ENCODE measurements at places on chromosomes 6 and 20.

DNA sequence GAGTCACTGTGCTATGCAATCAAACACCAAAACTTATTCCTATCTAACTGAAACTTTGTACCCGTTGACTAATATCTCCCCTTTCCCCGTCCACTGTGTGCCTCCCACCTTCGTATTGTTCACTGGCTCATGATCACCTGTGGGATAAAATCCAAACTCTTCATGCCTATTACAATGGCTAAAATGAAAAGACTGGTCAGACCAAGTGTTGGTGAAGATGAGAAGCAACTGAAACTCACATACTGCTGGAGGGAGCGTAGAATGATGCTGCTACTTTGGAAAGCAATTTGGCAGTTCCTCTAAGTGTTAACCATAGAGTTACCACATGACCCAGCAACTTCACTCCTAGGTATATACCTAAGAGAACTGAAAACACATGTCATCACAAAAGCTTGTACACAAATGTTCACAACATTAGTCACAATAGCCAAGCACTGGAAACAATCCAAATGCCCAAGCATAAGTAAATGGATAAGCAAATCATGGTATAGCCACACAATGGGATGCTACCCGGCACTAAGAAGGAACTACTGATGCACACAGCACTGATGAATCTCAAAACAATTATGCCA lies 13.1 kb downstream of the RPS10 start:
- no peak for DNase-seq

- DNase-seq = no peak
Observed at GRCh38 chr6:15375638-15376290, 129.9 kb downstream of the JARID2 start.

DNA sequence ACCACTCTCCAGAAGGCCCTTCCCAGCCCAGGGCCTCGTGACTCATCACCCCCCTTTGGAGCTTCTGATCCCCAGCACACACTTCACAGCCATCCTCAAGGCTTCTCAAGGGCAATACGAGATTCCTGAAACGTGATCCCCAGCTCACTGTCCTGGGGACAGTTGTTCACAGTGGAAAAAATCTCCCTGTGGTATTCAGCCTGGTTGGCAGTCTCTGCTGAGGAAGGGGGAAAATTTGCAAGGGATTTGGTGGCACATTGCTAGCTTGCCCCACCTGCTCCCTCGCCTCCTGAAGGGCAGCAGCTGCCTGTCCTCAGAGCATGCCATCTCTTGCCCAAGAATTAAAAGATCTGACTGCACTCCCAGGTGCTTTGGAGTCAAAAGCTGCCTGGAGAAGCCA lies 20.7 kb upstream of the PKHD1 start:
- DNase-seq = no peak

DNA sequence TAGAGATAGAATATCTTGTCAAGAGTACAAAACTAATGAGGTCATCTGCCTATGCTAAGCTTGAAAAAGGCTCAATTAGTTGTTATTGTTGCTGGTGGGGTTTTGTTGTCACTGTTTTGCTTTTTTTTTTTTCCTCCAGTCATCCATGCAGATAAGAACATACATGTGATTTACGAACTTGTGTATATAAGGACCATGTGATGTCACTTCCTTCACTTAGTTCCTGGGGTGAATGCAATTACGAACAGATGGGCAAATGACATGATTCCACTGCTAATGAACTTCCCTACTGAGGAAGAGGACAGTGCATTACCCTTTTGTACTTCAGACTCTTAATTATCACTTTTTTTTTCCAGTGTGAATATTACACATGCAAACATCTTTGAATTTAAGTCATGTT lies 1175.3 kb upstream of the GJE1 start:
- DNase-seq = no peak

- DNase-seq = no peak
Observed at GRCh38 chr6:111812060-111813038, 60.9 kb downstream of the FYN start.

DNA sequence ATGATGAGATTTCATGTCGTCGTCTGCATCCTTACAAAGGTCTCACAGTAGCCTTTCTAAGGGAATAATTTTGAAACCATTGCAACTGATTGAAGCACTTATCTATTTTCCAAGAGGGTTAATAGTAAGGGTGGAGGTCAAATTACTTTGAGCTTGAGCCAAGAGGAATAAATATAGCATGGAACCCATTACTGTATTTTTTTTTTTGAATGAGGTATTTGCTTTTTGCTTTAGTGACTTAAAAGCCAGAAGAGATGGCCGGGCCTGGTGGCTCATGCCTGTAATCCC lies 78.3 kb downstream of the SCAND1 start:
- DNase-seq = no peak

DNA sequence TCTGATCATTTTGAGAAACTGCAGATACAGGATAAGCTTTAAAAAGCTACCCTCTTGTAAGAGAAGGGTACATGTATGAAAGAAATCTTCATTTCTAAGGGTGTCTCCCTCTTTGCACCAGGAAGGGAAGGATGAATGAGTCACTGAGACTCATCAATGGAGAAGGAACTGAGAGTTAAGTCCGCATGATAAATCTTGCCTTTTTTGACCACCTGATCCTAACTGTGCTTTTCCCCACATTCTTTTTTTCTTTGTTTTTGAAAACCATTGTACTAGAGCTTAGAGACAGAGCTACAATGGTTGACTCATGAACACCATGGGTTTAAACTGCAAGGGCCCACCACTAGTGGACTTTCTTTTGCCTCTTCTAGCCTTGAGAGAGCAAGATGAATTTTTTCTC lies 353.0 kb upstream of the RGS17 start:
- DNase-seq = no peak

- DNase-seq = no peak
Observed at GRCh38 chr6:143055213-143055612, 5.5 kb upstream of the AIG1 start.

DNA sequence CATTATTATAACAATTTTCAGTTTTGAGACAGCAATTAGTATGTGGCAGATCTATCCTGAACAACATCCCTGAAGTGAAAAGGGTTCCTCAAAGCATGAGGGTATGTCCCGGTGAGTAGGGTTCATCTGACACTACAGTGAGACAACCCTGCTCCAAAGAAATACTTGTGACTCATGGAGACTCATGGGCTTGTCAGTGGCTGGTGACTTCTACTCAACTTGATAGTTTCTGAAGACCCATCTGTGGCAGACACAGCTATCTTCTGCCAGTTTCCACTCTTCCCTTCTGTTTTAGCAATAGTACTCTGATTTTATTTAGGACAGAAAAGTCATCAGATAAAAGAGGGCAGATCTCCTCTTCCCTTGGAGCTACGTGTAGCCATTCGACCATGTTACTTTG lies 41.4 kb downstream of the MAP3K7 start:
- DNase-seq = no peak

DNA sequence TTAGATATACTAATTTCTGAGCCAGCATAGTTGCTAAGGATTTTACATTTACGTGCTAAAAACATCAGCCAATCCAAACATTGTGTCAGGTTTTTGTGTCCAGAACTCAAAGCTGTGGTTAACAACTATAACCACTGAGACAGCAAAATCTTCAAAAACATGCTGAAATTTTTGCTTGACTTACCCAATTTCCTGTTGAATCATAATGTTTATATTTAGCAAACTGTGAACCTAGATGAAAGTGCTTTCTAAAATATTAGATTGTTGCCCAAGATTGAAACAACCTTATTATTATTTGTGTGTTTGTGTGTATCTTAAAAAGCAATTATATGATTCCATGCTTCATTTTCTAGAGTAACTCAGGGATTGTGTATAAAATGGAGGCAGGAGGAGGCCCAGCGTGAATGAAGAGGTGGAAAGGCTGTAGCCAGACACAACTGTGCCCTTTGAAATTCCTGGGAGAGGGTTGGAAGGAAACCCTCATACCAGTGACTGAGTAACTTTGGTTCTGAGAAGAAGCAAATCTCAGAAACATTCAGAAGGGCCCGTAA lies 48.0 kb downstream of the ARMC2 start:
- DNase-seq = no peak

- DNase-seq = no peak
Observed at GRCh38 chr20:17759449-17759848, 59.7 kb downstream of the BANF2 start.

DNA sequence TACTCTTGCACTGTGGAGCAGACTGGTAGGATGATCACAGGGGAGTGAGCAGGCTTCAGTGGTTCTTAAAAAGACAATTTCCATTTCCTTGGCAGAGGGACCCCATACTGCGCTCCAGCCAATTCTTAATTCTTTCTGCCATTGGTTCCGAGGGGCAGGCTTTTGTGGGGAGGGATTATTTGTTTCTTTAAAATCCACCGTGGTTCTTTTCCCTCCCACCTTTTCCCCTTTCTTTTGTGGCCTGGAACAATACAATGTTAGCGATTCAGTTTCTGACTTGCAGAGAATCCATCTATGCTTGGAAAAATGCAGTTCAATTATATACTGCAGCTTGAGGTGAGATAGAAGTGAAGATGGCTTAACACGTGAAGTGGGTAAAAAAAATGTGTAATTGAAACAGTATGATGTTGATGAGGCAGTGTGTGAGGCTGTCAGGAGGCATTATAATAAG lies 379.0 kb upstream of the FLRT3 start:
- DNase-seq = no peak

DNA sequence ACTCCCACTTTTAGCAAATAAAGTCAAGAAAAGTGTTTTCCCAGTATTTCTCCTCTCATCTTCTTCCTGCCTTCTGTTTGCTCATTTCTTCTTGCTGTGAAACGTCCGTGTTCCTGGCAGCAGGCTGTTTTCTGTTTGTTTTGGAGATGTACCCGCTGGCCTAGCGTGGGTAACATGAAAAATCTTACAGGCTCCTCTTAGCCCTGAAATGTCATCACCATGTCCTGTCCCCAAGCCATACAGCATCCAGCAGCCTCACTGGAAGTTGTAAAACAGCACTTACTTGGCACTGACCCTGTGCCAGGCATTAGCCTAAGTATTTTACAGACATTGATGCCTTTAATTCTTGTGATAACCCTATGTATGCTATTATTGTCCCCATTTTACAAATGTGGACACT lies 371.1 kb downstream of the FOXA2 start:
- DNase-seq = no peak

DNA sequence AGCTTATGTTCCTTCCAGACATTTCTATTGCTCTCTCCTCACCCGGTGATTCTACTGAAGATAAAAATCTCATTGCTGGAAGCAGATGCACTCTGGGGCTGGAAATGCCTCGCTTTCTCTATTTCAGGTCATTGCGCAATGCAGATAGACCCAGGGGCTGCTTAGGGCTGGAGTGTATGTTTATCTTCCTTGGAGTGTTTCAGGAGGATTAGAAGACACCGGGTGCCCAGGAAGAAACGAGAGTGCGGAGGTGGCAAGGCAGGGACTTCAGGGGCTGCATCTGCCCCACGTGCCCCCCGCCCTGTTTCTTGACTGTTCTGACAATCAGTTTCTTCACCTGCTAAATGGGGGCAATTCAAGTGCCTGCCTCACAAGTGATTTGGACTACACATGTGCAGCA lies 45.6 kb upstream of the IYD start:
- no peak for DNase-seq

- DNase-seq = no peak
Observed at GRCh38 chr20:20375862-20376261, 8.0 kb downstream of the INSM1 start.

GRCh38 chr6:14371530-14371929 lies 254.0 kb downstream of the CD83 start:
- DNase-seq = no peak

DNA sequence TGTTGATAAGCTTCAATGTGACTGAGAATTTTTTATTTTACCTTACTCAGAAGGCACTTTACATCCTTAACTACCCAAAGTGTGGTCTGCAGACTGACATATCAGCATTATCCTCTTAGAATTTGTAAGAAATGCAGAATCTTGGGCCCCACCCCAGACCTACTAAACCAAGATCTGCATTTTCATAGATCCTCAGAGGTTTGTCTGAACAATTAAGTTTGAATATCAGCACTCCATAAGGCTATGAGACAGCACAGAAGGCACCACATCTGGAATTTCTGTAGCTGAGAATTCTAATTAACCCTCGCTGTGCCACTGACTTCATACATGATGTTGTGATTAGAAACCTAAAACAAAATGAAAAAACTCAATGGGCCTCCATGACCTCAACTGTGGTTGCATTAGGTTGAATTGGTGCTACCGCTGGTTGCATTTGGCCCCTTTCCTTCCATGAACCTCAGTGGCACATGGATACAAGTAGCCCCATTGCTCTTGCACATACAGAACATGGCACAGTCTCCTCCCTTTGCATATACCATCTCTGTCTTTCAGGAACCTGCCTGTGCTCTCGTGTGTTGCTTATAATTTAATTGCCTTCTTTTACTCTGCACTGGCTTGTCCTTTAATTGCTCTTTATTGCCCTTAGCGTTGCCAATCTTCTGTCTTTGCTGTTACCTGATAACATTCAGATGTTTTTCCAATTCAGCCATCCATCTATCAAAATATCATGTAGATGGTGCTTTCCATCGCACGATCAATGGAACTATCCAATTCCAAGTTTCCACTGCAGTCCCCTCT lies 13.4 kb downstream of the ENPP1 start:
- DNase-seq = no peak

DNA sequence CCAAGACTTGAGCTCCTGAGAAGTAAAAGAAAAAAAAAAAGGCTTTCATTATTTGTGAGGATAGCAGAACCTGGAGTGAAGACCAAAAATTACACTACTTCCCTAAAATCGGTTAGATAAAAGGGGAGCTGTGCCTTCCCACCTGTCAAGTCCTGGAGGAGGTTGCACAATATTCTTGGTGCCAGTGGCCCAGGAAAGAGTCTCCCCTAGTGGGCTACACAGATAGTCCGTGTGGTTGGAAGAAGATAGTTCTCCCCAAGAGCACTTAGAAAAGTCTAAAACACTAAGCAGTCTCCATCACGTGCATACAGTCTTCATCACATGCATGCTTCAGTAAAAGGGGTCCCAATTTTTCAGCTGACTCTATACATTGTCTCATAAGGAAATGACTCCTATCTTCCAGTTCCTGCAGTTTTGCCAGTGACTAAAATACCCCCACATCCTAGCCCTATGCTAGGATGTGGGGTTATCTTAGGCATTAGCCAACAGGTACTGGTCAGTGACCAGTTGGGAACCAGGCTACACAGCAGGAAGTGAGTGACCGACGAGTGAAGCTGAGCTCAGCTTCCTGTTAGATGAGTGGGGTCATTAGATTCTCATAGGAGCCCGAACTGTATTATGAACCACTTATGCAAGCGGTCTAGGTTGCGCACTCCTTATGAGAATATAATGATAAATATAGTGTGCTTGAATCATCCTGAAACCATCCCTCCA lies 199.5 kb upstream of the FAM83B start:
- DNase-seq = no peak

DNA sequence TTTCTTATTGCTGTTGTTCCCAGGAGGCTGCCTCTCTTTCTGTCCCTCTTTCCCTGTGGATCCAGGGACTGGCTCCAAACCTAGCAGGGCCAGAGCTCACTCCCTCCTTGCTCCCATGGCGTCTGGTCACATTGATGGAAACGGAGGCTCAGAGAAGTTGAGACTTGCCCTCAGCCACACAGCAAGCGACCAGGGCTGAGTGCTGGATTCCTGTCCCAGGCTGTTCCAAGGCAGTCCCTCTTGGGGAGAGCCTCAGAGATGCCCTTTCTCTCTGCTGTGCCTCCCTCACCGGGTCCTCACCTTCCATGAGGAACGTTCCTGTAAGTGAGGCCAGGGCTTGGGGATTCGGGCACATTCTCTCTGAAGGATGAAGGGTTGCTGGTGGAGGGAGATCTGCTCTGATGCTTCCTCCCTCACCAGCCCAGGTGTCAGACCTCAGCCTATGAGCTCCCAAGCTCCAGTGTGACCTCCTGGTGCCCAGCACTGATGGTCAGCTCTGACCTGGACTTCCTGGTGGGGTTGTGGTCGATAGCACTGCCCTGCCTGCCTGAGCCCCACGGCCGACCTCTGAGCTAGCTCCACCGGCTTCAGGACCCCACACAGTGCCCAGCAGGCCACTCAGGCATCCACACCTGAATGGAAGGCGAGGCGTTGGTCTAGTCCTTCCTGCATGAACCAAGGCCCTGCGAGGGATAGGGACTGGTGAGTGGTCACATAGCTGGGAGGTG lies 26.8 kb downstream of the SUN5 start:
- no peak for DNase-seq
